ENCODE measurements at places on chromosomes 12 and 14.

DNA sequence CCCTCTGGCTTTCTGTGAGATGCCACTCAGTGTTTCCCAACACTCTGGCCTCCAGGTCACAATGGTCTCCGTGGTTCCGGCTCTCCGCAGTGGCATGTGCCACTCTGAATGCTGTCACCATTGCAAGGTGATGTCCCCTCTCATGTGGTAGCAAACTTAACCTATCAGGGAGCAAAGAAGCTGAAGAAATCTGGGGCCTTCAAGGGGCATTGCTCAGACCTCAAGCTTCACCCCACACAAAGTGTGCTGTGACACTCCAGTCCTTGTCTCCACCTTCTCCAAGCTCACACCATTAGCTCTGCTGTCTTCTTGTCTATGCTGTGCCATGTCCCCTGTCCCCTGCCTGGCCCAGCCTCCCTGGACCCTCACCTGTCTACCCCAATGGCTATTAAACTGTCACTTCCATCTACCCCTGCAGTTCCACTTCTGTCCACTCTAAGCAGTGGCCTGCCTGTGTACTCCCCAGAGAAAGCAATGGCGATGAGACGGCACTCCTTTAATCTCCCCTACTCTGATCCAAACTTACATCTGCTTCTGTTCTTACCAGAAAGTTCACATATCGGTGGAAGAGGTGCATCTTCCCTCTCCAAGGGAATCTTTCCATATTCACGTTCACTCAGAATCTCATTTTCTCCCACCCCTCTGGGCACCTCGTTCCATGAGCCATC lies 93.7 kb downstream of the DHRS2 start:
- DNase-seq = no peak

DNA sequence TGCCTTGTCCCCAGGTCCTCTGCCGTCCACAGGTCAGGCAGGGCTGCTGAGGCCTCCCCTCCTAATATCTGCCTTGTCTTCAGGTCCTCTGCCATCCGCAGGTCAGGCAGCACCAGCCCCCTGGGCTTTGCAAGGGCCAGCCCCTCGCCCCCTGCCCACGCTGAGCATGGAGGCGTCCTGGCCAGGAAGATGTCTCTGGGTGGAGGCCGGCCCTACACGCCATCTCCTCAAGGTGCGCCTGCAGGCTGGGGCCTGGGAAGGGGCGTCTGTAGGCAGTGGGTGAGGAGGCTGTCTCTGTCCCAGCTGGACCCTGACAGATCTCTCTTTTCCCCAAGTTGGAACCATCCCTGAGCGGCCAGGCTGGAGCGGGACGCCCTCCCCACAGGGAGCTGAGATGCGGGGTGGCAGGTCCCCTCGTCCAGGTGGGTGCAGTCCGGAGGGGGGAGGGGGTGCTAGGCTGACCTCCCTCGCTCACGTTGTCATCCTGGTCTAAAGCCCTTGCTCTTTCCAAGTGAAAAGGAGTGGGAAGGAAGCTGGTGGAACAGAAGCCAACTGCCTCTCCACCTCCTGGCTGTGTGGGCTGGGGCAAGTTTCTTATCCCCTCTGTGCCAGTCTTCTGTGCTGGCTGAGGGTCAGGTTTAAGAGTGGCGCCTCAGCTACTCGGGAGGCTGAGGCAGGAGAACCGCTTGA lies 13.9 kb upstream of the PUS1 start:
- no peak for DNase-seq

- DNase-seq = no peak
These were observed 731.9 kb downstream of the NRXN3 start for GRCh38 chr14:78902010-78902623.

- DNase-seq = no peak
These were observed 198.7 kb upstream of the PLEKHG7 start for GRCh38 chr12:92503971-92504593.

Data from NCI-H187 (cell line).